Glutamatergic neuron (in vitro differentiated cells): ENCODE measurements at places on chromosomes 12 and 14.
A peak's percentile ranks its signal among the peaks of the same experiment; 100 is the strongest.

DNA sequence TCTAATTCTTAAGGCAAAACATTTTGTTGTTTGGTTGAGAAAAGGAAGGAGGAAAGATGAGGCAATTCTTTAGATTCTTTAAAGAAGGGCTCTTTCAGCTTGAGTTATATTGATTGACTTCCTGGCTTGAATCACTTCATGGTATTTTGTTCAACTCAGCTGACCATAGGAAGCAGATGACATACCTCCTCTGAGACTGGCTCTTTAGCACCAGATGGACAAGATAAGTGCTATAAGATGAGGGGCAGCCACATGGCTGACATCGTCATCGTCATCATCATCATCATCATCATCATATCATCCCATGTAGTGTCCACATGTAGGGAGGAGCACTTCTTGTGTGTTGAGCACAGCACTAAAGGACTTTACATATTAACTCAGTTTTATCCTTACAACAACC, 81.3 kb downstream of the SSPN start:
- DNase-seq = no peak

DNA sequence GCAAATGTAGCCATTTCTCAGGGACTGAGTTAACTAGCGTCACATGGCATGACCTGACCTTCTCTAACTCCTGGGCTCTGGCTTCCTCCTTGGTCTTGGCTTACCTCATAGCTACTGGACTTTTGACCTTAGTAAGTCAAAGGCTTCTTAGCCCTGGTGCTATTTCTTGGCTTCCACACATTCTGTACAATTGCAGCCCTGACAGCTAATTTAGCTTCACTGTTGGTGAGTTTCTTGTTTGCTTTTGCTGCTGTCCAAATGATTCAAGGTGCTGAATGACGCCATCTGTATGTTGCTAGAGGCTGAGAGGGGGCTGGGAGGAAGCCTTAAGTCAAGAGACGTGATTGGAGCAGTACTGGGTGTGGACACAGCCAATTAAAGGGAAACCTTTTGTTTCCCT, 202.7 kb downstream of the PRKD1 start:
- no peak for DNase-seq

- DNase-seq = no peak
These were observed 53.3 kb upstream of the CDKN3 start for GRCh38 chr14:54343272-54344121.

- DNase-seq = no peak
These were observed 34.4 kb upstream of the CIPC start for GRCh38 chr14:77063571-77064171.

- DNase-seq = no peak
These were observed 18.7 kb downstream of the VASH1 start for GRCh38 chr14:76780058-76780345.

DNA sequence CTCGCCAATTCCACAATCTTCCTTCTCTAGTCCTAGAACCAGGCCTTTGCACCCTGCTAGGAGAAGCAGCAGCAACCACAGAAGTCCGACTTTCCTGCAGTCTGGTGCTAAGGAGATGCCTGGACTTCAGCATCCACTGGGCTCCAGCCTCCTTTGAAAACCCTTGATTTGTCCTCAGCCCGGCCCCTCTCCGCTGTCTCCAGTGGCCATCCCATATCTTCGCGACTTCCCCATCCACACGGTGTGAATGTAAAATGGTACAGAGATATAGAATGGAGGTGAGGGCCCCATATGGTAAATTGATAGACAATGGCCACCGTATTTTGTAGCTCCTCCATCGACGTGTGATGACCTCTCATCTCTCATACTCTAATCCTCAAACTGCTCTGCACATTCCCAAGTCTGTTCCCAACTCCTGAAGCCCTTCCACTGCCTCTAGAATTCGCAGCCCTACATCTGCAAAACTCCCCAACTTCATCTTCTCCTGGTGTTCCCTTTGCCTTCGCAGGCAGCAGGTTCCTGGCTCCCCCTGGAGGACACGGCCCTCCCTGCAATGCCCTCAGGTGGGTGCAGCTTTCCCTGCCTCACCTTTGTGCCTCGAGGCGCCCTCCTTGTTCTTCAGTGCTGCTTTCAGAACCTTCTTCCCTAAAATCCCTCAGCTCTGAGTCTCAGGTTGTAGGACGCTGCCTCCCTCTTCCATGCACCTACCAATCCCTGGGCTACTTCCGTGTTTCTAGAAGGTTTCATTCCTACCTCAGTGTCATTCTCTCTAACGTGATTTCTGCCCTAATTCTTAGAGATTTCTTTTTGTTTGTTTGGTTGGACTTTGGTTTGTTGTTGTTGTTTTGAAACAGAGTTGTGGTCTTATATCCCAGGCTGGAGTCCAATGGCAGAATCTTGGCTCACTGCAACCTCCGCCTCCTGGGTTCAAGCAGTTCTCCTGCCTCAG, 36.7 kb downstream of the TMBIM6 start:
- DNase-seq = peak; percentile 78

DNA sequence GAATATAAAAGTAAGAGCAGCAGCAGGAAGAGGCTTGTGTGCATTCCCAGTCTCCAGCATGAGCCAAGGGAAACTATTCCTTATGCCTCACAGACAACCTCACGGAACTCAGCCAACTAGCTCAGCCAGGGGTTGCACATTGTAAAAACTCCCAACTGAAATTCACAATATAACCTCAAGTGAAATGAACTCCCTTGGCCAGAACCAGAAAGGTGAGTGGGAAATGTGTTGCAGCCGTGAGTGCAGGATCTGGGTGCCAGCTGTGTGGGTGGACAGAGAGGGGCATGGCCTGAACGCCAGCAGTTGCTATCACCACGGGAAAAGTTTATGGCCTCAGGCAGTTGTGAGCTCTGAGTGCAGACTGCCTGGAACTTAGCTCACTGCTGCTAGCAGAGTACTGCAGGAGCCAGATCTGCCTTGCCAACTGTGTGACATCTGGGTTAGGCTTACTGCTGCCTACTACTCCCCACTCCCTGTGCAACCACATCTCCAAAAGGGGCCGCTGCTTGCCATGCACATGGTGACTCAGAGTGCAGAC, 2.3 kb upstream of the CLEC1A start:
- no peak for DNase-seq

DNA sequence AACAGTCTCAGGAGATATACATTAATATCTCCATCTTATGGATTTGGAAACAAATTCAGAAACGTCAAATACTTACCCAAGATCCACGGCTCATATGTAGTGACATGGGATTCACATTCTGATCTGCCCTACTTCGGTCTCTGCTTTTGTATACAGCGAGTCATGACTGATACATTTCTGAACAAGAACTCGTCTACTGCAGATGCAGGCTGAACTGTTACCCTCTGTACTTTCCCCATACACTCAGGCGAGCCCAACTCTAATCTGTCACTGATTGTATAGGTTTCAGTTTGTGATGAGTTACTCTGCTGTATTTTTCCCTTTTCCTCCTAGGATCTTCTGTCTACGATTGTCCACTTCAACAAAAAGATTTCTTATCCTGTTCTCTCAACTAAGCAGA, 441.6 kb downstream of the CCDC91 start:
- DNase-seq = no peak

- no peak for DNase-seq
These were observed 40.2 kb downstream of the HEATR5A start for GRCh38 chr14:31380106-31380505.

DNA sequence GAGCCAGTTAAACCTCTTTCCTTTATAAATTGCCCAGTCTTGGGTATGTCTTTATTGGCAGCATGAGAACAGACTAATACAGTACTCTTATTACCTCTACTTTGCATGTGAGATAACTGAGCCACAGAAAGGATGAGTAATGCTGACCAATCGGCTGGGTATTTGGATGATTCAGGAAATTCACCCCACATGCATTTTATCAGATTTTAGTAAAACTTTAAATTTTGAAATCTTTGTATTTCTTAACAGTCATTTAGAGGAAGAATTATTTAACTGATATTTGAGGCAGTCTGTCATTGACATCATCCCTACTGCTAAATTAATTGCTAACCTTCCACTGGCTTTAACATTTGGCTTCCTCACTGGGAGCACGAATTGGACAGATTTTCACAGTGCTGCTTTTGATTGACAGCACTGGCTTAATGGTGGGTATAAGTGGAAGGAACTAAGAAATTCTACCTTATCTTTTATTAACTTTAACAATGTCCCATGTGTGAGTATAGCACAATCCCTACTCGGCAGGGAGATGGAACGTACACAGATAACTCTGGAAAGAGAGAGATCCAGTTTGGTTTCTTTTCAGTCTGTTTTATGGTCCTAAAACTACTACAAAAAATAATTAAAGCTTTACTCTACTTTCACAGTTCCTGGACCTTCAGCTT, 261.0 kb downstream of the DACT1 start:
- no peak for DNase-seq
